Stimulated activated CD4-positive, alpha-beta T cell treated with anti-CD3 and anti-CD28 coated beads, Interleukin-1b, Interleukin-23, amount 100 ng/mL, for 1 hour (primary cell): ENCODE measurements at places on chromosomes 12 and 14.
A peak's percentile ranks its signal among the peaks of the same experiment; 100 is the strongest.

DNA sequence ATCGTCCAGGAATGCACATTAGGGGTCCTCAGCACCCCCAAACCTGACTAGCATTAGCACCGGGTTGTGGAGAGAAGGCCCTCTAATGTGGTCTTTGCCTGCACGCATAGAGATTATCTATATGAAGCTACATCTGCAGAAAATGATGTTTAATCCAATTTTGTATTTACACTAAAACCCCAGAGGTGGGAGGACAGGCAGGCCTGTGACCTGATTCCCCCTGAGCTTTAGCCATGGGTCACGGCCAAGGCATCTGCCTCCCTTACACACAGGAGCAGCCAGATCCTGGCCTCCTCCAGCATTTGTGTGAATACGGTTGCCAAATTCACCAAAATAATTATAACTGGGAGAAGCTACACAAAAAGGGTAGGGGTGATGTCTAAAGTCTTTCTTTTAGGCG is 7.0 kb downstream of the APOLD1 start:
- DNase-seq = no peak

DNA sequence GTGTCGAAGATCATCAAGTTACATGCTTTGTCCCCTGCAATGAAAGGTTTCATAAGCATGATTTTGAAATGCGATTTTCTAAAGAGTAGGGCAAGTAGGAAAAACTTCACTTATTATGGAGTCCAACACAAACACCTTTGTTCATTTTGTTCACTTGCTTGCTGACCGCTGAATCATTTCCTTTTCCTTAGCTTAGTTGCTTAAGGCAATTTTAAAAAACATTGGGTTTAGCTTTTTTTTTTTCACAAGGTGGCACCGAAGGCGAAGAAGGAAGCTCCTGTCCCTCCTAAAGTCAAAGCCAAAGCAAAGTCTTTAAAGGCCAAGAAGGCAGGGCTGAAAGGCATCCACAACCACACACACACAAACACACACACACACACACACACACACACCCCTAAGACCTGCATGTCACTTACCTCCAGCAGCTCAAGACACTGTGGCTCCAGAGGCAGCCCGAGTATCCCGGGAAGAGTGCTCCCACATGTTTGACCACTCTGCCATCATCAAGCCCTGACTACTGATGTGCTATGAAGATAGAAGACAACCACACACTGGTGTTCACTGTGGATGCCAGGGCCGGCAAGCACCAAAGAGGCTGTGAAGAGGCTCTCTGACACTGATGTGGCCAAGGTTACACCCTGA is 11.4 kb downstream of the MANSC1 start:
- DNase-seq = no peak

GRCh38 chr12:124913474-124914391 is 717 bp downstream of the UBC start:
- peak; percentile 90 for DNase-seq

DNA sequence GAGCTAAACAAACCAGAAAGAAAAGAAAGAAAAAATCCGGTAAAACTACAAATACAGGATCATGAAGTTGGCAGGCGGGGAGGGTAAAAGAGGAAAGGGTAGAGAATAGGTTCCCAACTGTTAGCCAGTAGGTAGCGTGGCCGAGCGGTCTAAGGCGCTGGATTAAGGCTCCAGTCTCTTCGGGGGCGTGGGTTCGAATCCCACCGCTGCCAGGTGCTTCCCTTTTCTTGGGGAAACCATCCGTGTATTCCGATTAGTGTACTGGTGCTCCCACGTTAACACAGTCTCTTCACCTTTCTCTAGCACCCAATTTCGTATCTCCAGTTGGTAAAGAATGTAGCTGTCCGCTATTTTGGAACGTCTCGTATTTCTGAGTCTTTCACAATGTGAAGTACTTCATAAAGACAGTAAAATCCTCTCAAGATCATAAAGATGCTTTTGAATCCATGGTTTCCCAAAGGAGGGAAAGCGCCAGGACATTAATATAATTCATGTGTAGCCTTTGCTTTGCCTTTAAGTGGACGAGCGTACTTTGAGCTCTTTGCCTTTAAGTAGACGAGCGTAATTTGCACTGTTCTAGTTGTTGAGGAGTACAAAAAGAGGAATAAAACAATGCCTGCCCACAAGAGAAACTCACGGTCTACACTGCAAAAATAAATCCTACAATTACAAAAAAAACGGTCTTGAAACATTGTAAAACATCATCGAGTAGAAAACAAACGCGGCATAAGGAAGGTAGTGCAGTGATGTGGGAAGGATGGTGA is 19.0 kb upstream of the RNASE12 start:
- DNase-seq = peak; percentile 51

GRCh38 chr14:75461303-75461702 is 33.5 kb downstream of the JDP2 start:
- no peak for DNase-seq
